ENCODE measurements at places on chromosomes 13 and 19. TPM values are rescaled to one million over a fixed set of nuclear protein-coding genes. Genes with fewer than 3 reads are reported as not detected.

GRCh38 chr19:55112246-55112776, 5.1 kb downstream of the PPP1R12C start:
- DNase-seq = no peak

DNA sequence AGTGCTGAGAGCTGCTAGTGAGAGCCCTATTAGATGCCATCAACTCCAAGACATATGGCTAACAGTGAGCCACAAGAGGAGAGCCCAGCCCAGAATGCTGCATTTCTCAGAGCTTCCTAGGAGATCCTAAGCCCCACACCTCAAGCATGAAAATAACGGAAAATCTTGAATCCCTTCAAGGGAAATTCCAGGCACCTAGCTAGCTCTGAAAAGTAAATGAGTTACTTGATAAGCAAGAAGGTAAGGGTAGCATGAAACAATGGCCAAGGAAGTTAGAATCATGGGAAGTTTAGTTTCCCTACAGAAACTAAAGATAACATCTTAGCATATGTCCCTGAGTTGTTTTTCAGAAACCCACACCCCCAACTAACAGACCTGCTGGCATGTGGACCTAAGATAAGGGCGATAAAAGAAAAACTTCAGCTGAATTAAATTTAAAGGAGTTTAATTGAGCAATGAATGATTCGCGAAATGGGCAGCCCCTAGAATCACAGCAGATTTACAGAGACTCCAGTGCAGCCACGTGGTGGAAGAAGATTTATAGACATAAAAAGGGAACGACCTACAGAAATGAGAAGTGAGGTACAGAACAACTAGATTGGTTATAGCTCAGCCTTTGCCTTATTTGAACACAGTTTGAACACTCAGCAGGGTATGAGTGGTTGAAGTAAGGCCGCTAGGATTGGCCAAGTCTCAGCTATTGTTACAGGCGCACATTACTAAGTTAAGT, 301.3 kb upstream of the DACH1 start:
- DNase-seq = no peak

GRCh38 chr13:113489549-113490495, 689 bp downstream of the DCUN1D2 start:
- peak; percentile 37 for DNase-seq

DNA sequence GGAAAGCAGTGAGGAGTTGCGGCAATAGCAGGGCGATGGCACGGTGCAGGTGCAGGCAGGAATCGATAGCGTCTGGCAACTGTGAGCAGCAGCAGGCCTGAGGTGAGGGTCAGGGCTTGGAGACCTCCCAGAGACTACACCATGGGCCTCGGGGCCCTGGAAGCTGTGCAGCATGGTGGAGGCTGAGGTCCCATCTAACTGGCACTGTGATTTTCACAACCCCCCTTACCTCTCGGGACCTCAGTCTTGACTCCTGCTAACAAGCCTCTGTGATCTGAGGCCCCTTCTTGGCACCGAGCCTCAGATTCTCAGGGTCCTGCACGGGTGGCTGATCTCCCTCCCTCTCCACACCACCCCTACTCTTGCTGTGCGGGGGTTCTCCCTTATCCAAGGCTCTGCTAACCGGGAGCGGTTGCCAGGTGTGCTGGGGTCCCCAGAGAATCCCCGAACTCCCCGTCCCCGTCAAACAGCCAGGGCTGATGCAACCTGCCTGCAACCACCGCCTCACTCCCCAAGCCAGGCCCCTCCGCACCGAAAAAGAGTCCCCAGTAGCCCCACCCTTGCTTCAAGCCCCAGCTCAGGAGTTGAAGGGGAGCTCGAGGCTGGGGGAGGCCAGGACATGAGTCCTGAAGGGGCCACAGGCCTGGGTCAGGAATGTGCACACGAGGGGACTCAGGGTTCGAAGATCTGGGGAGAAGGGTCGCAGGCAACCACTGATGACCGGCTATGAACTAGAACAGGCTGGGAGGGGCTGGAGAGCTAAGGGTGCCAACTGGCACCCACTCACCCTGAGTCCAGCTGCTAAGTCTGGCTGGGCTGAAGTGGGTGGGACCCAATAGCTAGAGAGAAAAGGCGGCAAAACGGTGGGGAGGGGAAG, 4.8 kb upstream of the ATF5 start:
- DNase-seq = no peak

Gene ZNF211
- 6.0 TPM for total RNA-seq

DNA sequence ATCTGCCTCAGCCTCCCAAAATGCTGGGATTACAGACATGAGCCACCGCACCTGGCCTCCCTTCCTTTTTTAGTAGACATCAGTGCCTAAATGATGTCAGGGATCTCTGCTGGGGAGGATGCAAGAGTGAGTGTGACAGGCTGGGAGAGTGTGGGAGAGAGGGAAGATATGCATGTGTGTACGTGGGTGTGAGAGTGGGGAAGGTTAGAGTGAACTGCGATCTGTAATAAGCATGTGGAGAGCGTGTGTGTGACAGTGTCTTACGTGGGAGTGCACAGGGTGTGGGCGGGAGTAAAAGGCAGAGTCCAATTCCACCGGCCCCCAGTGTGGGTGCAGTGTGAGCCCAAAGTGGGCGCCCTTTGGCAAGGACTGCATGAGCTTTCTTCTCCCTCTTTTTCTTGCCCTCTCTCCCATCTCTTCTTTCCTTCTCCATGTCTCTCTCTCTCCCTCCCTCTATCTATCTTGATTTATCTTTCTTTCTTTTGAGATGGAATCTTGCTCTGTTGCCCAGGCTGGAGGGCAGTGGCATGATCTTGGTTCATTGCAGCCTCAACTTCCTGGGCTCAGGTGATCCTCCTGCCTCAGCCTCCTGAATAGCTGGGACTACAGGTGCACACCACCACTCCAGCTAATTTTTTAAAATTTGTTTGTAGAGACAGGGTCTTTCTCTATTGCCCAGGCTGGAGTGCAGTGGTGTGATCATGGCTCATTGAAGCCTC, 893 bp upstream of the NPHS1 start:
- no peak for DNase-seq

Gene CYP4F12
- 87.0 TPM for total RNA-seq

DNA sequence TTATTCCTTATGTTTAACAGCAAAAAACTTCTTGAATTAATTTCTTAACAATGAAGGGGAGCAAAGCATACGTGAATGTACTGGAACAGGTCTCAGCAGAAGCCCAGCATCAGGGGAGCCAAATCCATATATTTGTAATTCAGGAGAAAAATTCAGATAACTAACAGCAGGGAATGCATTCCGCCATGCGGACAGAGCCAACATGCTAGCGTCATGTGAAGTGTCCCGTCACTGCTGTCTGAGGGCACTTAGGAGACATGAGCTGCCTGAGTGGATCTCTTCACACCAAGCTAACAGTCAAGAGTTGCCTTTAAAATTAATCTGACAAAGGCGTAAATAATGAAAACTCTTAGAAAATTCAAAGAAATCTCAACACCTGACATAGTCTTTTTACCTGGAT, 6.4 kb downstream of the AMER2 start:
- DNase-seq = no peak

GRCh38 chr13:43373400-43373799, 350.0 kb downstream of the DNAJC15 start:
- DNase-seq = no peak

Gene CYP4F8
- total RNA-seq = not detected

Gene BCL3
- 76.4 TPM for total RNA-seq

- no peak for DNase-seq
Observed at GRCh38 chr13:60986301-60986700, 429.3 kb downstream of the PCDH20 start.

Gene FLT1
- 16.6 TPM for total RNA-seq

DNA sequence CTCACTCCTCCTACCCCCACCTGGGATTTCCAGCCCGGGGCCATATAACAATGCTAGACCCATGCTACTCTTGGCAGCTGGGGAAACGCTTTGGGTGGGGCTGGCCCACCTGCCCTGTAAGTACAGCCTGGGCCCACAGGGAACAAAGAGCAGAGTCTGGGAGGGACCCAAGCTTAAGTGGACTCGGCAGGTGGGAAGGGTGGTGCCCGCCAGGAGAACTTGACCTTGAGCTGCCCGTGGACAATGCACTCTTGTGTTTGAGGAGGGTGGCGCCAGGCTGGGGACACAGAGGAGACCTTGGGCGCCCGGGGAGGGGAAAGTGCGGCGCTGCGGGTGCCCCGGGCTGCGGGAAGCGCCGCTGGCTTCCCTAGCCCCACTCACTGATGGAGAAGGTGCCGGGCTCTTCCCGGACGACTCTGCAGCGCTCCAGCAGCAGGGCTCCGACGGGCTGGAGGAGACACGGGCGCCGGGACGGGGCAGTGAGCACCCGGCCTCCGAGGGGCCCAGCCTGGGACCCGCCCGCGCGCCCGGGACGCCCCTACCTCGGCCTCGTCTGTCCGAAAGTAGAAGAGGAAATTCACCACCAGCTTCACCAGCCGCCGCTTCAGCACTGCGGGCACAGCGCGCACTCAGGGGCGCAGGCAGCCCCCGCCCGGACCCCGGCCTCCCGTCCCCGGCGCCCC, 607 bp downstream of the PLEKHJ1 start:
- DNase-seq = peak; percentile 87

Gene CYSLTR2
- 0.10 TPM for total RNA-seq

Gene LHFPL6
- 10.1 TPM for total RNA-seq

Gene PSG2
- not detected for total RNA-seq

DNA sequence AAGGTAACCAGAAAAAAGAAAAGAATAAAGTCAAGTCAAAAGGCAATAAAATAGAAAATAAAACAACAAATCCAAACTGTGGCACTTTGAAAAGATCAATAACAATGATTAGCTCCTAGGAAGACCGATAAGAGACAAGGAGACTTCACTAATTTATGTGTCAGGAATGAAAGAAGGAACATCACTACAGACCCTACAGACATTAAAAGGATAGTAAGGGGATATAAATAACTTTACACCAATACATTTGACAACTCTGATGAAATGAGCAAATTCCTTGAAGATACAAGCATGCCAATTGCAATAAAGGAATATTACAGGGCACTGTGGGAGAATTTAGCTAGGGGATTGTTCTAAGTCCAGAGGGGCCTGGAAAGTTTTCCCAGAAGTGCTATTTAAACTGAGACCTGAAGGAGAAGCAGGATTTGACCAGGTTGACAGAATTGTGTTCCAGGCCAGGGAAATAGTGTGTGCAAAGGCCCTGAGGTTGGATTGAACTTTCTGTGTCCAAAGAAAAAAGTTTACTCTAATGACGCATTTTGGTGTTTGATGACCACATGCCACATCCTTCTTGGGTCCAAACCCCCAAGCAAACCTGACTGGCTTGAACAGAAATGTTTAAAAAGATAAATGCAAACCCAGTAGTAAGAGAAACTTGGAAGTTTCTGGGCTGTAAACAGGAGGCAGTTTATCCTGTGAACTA, 1.6 kb upstream of the C19orf38 start:
- no peak for DNase-seq

Gene SLC5A5
- total RNA-seq = not detected
